Sigmoid colon (tissue), 7 donors: ENCODE measurements at places on chromosomes 13 and 19. TPM values are rescaled to one million over a fixed set of nuclear protein-coding genes. Genes with fewer than 3 reads are reported as not detected.
A peak's percentile ranks its signal among the peaks of the same experiment; 100 is the strongest.

C13orf46 gene
- total RNA-seq = 0.81 TPM

- DNase-seq = no peak
Observed at GRCh38 chr13:74204602-74205312, 70.6 kb upstream of the KLF12 start.

ANGPTL4 gene
- total RNA-seq = 31.6 TPM

DNA sequence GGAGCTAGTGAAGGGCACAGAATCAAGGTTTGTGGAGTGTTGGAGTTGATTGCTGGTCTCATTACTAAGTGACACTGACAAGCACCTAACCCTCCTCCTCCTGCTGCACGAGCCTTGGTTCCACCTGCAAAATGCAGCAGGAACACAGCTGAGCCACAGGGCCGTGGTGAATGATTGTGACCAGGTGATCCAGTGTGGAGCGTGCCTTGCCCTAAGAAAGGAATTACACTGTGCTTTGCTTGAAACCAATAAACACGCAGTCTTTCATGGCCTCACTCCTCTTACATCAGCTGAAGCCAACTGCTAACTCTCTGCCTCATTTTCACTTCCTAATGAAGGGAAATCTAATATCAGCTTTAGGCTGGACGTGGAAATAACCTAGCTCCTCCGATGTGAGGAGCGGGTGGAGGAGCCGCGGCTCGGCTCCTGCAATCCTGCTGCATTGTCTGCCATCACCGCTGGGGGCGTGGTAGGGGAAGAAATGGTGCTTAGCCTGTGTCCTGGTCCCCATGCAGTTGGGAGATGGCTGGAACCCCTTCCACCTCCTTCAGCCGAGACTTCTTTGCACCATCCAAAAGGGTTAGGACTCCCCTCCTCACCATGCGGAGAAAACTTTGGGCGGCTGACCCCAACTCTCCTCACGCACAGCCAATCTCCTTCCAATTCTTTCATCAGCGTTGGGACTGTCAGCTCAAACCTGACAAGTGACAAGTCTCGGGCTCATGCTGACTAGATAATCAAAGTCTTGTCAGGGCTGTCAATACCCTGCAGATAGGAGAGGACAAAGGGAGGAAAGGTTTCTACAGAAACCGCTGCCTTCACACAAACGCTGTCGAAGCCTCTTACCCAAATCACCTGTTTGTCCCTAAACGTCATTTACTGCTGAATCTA lies 427.9 kb downstream of the ZNF536 start:
- DNase-seq = no peak

DNA sequence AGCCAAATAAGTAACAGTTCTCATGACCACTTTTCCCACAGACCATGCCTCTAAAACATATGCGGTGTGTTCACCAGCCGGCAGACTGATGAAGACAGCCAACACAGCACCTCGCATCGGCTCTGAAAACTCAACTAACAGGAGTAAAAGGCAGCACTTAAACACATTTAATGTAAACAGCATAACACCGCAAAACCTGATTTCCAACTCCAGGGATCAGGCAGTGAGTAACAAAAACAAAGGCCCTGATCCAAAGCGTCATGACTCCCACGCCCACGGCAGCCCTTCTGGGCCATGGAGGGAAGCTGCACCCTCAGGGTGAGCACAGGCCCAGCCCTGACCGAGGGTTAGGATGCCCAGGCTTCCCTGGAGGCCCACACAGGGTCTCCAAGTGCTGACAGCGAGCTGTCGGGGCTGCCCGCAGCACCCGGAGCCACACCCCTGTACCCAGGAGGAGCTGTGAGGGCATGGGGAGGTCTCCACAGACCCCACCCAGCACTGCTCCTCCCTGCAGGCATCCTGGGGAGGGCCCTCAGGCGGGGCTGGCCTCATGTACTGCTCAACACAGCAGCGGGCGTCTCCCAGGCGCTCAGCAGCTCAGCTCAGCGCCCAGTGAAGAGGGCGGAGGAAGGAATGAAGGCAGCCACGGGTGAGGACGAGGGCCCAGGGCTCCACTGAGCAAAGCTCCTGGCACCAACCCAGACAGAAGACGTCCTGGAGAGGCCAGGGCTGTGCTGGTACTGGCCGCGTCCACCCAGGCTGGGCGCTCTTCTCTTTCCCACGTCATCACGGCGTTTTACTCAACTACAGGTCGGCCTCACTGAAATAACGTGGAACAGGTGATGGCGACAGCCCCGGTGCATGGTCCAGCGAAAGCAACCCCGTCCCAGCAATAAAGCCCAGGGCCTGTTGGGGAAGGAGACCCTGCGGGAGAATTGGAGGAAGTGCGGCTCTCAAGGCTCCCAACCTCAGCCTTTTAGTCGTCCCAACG lies 53.7 kb downstream of the RASA3 start:
- peak; percentile 71 for DNase-seq

DNA sequence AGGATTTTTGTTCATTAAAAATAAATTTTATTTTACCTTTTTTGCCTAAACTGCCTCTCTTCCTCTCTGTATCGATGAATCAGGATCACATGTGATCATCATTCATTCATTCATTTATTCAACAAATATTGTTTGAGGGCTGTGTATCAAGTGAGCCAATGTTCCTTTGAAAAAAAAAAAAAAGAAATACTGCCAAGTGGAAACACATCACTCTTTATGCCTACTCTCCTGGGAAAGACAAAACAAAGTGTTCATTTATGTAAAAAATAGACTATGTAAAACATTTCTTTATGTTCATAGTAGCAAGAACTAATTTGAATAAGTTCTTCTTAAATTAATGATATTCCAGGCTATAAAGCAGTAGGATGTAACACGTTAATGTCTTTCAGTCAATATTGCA lies 233.1 kb downstream of the POSTN start:
- DNase-seq = no peak

PIH1D1 gene
- total RNA-seq = 99.6 TPM

RASAL3 gene
- 1.4 TPM for total RNA-seq

GRCh38 chr19:33382982-33383381 lies 9.5 kb downstream of the CEBPG start:
- no peak for DNase-seq

- DNase-seq = no peak
Observed at GRCh38 chr13:97231118-97231828, 9.1 kb downstream of the MBNL2 start.

DNA sequence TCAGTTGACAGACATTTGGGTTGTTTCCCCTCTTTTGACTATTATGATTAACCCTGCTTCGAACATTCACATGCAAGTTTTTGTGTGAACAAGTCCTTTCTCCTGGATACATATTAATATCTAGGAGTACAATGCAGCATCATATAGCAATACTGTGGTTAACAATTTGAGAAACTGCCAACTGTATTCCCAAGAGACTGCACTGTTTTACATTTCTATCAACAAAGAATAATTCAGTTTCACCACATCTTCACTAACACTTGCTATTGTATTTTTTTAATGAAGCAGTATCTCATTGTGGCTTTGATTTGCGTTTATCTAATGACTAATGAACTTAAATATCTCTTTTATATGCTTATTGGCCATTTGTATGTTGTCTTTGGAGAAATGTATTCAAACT lies 184.6 kb upstream of the NBEA start:
- no peak for DNase-seq

ACP5 gene
- 9.1 TPM for total RNA-seq

GRCh38 chr13:112010714-112011113 lies 56.2 kb upstream of the SOX1 start:
- DNase-seq = no peak

DNA sequence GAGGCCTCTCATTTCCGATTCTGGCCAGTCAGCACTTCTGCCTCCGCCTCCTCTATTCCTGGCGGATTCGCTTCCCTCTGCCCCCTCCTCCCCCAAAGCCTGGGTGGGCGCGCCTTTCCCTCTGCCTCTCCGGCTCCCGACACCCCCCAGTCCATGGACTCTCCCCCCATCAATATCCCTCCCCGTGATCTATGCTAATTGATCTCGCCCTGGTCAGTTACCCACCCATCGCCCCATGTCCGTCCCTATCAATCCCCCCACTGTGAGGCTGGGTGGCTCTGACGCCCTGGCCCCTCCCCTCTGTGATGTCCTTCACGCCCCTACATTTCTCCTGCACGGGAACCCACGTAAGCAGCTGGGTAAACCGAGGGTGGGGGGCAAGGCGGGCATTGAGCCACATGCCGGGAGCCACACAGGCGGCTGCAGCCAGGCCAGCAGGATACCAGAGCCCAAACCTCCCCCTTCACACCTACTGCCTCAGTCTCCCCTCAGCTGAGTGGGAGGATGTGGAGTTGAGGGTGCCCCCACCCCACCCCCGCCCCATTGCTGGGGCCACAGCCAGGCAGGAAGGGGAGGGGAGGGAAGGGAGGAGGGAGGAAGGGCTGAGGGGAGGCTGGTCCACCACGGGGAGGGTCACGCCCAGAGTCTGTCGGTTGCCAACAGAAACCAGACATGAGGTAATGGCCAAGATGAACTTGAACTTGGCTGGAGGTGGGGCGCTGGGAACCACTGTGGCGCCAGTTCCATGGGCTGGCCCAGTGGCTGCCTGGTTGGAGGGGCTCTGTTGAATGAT lies 21.0 kb downstream of the SMIM24 start:
- peak; percentile 95 for DNase-seq

GRCh38 chr19:30852168-30852567 lies 480.0 kb downstream of the ZNF536 start:
- no peak for DNase-seq

IGSF23 gene
- not detected for total RNA-seq

DNA sequence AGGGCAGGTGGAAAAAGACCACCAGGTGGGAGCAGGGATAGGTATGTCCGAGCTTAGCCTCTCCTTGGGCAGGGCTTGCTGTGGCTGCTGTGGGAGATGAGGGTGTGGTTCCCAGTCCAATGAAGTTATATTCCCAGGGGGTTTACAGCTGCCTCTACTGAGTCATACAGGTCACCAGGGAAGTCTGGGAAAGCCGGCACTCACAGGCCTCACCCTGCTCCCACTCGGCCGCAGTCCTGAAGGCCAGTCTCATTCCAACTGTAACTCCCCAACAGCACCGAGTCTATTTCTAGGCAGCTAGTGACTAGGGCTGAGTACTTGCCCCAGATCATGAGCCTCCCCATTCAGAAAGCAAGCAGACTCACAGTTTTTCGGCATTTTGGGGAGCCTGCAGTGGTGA lies 77.1 kb downstream of the FNDC3A start:
- no peak for DNase-seq

- DNase-seq = no peak
Observed at GRCh38 chr13:97542102-97542685, 108.2 kb downstream of the RAP2A start.

- no peak for DNase-seq
Observed at GRCh38 chr19:15015946-15016542, 33.2 kb upstream of the CASP14 start.

- DNase-seq = no peak
Observed at GRCh38 chr13:99378985-99379733, 72.0 kb upstream of the GPR183 start.

GRCh38 chr13:47399599-47399998 lies 502.7 kb upstream of the HTR2A start:
- DNase-seq = no peak
